Breast epithelium (tissue), 4 donors: ENCODE measurements at places on chromosomes 2 and 18. TPM values are rescaled to one million over a fixed set of nuclear protein-coding genes. Genes with fewer than 3 reads are reported as not detected.

The SLC9A4 gene
- total RNA-seq: not detected

DNA sequence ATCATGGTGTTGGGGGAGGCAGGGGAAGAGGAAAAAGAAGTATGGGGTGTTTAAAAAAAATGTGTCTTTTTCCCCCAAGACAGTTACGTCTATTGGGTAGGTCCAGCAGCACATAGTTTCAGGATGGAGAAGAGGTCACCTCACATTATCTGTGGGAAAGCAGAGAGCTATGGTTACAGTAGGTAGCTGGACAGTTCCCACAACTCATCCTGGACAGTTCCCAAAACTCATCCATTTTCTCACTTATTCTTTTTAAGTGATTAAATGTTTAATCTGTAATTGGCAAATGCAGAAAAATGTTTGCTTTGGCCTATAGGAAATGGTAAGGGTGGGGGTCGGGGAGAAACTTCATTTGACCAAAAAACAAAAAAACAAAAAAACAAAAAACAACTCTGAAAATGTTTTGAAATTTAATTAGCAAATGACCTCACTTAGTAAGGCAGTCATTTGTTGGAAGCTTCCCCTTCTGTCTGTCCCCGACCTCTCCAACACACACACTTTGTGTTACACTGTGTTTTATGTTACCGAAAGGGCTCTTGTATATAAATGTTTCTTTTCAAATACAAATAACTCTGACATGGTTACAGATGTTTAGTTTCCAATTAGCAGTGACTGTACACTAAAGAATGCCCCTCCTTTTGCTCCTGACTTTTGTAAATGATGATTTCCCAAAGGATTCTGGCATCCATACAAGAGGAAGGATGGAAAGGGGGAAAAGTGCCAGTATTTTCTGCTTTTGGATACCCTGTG, 173.3 kb upstream of the ZFP36L2 start:
- H3K27me3 ChIP-seq: no peaks in the 10 kb centered on the region
- DNase-seq: no peak
- H3K4me3 ChIP-seq: no peak overlapping the region
- no peaks in the 10 kb centered on the region for H3K36me3 ChIP-seq

The SUCLG1 gene
- total RNA-seq: 108 TPM

GRCh38 chr2:9203006-9203405, 3.6 kb upstream of the ASAP2 start:
- no peak overlapping the region for H3K27ac ChIP-seq
- no peaks in the 10 kb centered on the region for H3K36me3 ChIP-seq
- H3K4me3 ChIP-seq: no peak overlapping the region
- H3K27me3 ChIP-seq: no peaks in the 10 kb centered on the region
- no peak for DNase-seq
- no peaks in the 10 kb centered on the region for H3K4me1 ChIP-seq

DNA sequence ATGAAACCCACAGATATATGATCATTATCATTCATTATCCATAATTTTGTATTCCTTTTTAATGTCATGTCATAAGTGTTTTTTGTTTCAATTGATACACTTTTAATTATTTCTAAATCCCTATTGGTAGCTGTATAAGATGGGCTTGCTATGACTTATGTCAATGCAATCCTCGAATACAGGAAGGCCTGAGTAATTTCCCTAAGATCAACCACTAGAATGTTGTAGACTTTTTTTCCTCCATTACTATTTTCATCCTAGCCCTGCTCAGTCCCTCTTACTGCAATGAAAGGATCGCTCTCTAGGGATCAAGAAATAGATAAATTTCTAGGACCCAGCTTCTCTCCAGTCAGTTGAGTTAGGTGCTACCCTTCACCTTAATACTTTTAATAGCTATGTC, 186.3 kb downstream of the KCNE4 start:
- no peak overlapping the region for H3K27ac ChIP-seq
- no peak for DNase-seq
- H3K4me1 ChIP-seq: no peaks in the 10 kb centered on the region

DNA sequence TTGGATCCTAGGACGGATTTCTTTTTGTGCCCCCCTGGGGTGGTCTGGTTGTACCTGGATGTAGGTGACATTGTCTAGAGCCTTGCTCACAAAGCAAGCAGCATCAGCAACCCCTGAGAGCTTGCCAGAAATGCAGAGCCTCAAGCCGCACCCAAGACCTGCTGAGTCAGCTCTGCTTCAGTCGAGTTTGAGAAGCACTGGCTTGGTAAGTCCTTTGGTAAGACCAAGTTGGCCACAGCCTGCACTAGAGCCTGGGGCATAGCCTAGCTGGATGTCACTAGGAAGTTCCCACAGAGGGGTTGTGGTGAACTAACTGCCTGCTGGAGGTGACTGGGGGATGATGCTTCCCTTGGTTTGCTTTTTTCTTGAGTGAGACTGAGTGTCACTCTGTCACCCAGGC, 6.2 kb downstream of the ABCG5 start:
- H3K27ac ChIP-seq: no peak overlapping the region
- DNase-seq: no peak
- no peaks in the 10 kb centered on the region for H3K27me3 ChIP-seq
- no peak overlapping the region for H3K4me3 ChIP-seq

DNA sequence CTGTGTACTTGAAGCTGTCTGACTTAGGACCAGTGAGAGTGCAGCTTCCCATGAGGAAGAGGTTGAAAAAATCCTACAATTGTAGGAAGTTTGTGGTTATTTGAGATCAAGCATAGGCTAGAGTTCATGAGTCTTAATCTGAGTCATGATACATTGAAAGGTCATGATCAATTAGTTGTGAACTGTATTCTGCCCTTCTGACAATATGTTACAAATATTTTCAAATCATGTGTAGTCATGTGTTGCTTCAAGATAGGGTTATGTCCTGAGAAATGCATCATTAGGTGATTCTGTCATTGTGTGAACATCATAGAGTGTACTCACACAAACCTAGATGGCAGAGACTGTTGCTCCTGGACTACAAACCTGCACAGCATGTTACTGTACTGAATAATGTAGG, 68.4 kb upstream of the MFF start:
- H3K27me3 ChIP-seq: no peaks in the 10 kb centered on the region
- no peak overlapping the region for H3K27ac ChIP-seq
- H3K4me3 ChIP-seq: no peak overlapping the region
- no peak for DNase-seq
- H3K4me1 ChIP-seq: no peaks in the 10 kb centered on the region
